Stimulated activated CD4-positive, alpha-beta T cell treated with anti-CD3 and anti-CD28 coated beads, Interleukin-4, amount 100 ng/mL, for 4 hours (primary cell): ENCODE measurements at places on chromosomes 5 and 9.

GRCh38 chr5:2374703-2375102 lies 376.8 kb downstream of the IRX2 start:
- no peak for DNase-seq

GRCh38 chr5:137441476-137441875 lies 57.6 kb downstream of the SPOCK1 start:
- DNase-seq, result no peak

- DNase-seq, result no peak
These were observed 6.7 kb upstream of the ALDOB start for GRCh38 chr9:101442318-101442717.

GRCh38 chr5:113755516-113755915 lies 242.0 kb downstream of the YTHDC2 start:
- no peak for DNase-seq

DNA sequence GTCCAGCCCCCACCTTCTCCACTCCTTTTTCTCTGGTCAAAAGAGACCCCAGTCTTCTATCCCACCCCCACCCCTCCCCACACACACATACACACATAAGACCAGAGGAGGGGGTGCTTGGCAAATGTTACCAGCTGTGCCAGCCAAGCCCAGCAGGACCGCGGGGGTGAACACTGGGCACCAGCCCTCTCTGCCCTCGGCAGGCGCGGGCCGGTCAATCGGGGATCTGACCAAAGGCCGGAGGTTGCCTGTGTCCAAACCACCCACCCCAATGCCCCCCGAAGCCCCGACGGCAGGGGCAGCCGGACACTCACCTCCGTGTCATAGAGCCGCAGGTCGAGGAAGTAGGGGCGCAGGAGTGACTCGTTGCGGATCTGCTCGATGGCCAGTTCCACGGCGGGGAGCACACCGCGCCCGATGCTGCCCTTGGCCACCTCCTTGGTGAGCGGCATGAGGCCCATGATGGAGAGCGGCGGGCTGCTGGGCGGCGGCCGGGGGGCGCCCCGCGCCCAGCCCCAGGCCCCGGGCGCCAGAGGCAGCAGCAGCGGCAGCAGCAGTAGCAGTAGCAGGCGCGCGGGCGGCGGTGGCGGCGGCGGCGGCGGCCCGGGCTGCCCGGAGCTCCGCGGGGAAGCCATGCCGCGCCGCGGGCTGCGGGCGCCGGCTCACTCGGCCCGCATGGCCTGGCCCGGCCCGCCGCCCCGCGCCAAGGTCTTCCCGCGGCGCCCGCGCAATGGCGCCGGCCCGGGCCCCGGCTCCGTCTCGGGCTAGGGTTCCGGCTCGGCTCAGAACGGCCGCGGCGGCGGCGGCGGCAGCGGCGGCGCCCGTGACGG lies 417 bp downstream of the GABBR2 start:
- DNase-seq, result no peak

DNA sequence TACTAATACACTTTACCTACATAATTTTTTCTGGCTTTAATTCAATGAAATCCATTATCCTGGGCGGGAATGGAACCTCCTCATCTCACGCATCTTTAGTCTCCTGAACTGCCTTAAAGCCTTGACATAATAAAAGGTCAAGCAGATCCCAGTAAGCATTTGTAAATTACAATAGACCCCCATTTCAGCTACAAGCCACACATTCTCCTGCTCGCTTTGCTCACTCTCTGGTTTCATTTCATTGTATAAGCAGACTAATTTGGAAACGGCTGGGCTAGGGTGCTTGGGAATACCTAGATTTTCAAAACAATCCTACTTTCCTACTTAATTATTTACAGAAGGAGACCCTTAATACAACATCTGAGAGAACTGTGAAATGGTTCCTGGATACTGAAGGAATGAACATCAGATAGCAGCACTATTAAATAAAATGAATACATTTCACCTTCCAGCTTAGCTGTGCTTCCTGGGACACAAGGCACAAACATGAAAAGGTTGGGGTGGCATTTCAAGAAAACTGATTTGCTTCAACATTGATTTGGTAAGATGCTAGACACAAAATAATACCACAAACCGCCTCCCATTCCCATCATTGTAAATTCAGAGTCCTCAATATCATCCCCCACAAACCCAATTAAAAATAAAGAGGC lies 1.5 kb downstream of the JAKMIP2 start:
- no peak for DNase-seq

GRCh38 chr9:87336407-87336806 lies 161.3 kb upstream of the DAPK1 start:
- no peak for DNase-seq

DNA sequence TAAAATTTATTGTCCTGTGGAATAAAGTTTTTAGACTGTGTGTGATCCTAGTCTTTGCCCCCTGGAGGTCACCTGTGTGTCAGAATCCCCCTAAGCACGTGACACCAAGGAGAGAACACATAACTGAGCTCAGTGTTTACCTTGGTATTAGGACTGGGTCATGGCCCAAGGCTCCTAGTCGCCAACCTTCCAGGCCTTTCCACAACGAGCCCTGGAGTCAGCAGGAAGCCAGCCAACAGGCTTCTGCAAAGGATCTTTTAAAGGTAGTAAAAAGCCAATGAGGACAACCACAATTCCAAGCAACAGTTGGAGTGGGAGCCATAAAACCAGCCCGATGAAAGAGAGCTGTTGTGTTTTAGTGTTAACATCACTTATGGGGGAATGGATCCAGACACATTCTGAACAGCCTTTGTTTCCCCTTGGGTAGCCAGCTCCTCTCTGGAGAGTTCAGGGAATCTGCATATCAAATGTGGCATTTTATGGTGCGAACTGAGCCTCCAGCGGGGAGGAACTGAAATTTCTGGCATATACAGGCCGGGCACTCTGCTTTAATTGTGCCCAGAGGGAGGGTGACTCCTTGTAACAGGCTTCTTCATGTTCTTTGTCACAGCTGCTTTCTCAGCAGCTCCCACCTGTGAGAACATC lies 239.9 kb downstream of the FSTL4 start:
- no peak for DNase-seq
